Osteoblast (primary cell): ENCODE measurements at places on chromosomes 6 and 20.

DNA sequence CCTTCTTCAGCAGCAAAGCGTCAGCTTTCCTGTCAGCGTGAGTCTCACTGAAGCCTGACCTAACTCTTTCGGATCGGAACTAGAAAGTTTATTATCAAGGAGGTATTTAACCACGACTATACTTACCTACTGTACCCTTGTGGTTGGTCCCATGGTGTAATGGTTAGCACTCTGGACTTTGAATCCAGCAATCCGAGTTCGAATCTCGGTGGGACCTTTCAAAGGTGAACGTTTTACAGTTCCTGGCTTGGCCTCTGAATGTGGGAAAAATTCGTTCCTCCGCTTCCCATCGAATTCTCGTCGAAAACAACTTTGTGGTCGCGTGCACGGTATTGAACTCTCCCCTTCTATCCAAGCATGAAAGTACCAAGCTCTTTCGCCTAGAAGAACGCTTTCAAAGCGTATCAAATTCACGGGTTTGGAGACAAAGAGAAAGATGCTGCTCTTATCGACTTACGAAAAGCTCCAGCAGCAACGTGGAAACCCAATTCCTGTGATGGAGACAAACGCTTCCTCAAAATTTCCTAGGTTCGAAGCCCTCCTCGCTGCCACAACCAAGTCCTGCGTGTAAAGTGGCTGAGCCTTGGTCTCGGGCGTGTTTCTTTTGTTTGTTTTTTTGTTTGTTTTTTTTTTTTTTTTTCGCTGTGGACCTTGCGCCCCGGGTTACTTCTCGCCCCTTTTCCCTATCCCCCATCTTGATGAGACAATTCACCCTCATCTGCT is 63.7 kb downstream of the GPX5 start:
- H3K4me3 ChIP-seq, result peak overlapping the region; percentile 24
- peak; percentile 81 for DNase-seq
- H3K27ac ChIP-seq, result no peak overlapping the region
- H3K27me3 ChIP-seq, result no peaks in the 10 kb centered on the region
- H3K4me1 ChIP-seq, result peaks cover 8% of the 10 kb centered on the region

GRCh38 chr20:4904127-4904860 is 97.0 kb downstream of the SLC23A2 start:
- H3K27ac ChIP-seq, result no peak overlapping the region
- H3K27me3 ChIP-seq, result no peaks in the 10 kb centered on the region
- H3K4me3 ChIP-seq, result no peak overlapping the region
- DNase-seq, result no peak
- H3K36me3 ChIP-seq, result no peaks in the 10 kb centered on the region

DNA sequence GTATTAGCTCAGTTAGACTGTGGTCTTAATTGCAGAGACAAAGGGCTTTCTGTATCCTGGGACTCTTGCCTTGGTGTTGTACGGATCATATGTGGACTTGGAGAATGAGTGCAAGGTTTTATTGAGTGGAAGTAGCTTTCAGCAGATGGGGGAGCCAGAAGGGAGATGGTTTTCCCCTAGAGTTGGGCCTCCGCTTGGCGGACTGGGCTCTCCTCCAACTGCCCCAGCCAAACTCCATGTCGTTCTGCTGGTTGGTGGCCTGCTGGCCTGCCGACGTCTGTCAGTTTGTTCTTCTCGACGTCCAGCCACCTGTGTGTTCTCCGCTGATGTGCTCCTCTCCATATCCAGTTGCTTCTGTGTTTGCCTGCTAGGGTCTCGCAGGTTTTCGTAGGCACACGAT is 189.5 kb upstream of the FLRT3 start:
- no peaks in the 10 kb centered on the region for H3K36me3 ChIP-seq
- H3K27me3 ChIP-seq, result no peaks in the 10 kb centered on the region
- no peak overlapping the region for H3K27ac ChIP-seq
- H3K4me3 ChIP-seq, result no peak overlapping the region
- H3K4me1 ChIP-seq, result no peaks in the 10 kb centered on the region

GRCh38 chr6:122641819-122642218 is 31.6 kb downstream of the PKIB start:
- H3K27me3 ChIP-seq, result no peaks in the 10 kb centered on the region
- H3K36me3 ChIP-seq, result no peaks in the 10 kb centered on the region
- H3K4me1 ChIP-seq, result no peaks in the 10 kb centered on the region
- H3K4me3 ChIP-seq, result no peak overlapping the region

- no peaks in the 10 kb centered on the region for H3K4me1 ChIP-seq
- no peaks in the 10 kb centered on the region for H3K36me3 ChIP-seq
- H3K4me3 ChIP-seq, result no peak overlapping the region
- no peak overlapping the region for H3K27ac ChIP-seq
Observed at GRCh38 chr6:103344554-103345163, 1515.1 kb downstream of the HACE1 start.
